ENCODE measurements at places on chromosomes 1 and 21. TPM values are rescaled to one million over a fixed set of nuclear protein-coding genes. Genes with fewer than 3 reads are reported as not detected.

DNA sequence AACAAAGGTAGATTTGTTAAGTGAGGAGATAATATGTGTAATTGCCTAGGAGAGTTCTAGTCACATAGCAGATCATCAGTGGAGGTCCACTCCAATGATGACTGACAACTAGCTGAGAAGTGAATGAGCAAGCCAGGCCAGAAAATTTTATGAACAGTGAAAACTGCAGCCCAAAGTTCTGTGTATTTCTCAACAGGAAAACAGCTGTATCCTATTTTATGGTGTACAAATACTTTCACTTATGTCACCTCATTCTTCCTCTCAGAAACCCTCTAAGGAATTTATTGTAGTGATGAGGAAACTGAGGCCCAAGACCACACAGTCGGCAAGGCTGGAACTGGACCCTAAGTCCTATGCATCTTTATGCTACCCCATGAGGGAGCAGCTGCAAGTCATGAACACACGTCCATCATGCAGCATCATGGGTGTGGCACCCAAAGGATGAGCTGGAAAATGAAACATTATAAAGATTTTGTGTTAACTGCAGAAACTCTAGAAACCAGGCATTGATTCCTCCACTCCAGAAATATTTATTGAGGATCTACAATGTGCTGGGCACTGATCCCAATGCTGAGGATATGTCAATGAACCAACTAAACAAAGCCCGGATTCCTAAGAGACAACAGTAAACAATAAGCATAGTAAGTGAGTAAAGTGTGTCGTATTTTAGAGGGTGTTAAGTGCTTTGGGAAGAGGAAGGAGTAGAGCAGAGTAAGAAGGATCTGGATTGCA is 99.5 kb upstream of the DUSP10 start:
- no peak for DNase-seq

The RGS8 gene
- polyA plus RNA-seq, result not detected

The DTL gene
- 11.5 TPM for polyA plus RNA-seq

DNA sequence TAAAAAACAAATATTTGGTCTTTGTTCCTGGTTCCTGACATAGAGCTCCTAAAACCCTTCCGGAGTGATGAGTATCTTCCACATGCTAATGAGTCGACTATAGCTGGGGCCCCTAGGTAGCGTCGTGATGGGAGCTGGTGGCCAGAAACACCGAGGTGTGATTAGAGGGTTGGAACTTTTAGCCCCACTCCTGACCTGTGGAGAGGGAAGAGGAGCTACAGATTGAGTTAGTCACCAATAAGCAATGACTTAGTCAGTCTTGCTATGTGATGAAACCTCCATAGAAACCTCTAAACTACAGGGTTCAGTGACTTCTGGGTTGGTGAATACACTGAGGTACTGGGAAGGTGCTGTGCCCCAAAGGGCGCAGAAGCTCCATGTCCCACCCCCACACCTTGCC is 30.1 kb upstream of the PLD5 start:
- DNase-seq, result no peak

The RIPK4 gene
- 18.9 TPM for polyA plus RNA-seq

DNA sequence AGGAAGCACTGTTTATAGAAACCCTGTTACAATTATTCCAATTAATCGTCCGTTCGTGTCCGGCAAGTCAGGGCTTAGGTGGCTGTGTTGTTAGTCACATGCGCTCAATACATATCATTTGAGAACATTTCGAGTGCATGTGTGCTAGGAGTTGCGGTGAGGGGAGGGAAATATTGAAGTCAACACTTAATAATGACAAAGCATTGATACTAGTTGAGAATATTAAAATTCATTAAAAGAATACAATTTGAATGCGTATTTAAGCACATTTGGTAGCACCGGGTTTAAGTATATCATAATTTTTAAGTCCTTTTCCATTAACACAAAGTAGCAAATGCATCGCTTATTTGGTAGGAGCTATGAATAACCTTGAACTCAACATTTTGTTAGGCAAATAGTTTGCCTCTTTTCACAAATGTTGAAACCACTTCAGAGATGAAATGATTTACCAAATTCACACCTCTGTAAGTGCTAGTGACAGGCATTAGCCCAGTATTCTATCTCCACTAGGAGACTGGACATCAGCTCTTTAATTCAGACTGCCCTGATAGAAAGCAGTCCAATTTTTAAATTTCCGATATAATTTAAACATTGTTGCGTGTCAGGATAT is 1.1 kb upstream of the SERBP1 start:
- no peak for DNase-seq

DNA sequence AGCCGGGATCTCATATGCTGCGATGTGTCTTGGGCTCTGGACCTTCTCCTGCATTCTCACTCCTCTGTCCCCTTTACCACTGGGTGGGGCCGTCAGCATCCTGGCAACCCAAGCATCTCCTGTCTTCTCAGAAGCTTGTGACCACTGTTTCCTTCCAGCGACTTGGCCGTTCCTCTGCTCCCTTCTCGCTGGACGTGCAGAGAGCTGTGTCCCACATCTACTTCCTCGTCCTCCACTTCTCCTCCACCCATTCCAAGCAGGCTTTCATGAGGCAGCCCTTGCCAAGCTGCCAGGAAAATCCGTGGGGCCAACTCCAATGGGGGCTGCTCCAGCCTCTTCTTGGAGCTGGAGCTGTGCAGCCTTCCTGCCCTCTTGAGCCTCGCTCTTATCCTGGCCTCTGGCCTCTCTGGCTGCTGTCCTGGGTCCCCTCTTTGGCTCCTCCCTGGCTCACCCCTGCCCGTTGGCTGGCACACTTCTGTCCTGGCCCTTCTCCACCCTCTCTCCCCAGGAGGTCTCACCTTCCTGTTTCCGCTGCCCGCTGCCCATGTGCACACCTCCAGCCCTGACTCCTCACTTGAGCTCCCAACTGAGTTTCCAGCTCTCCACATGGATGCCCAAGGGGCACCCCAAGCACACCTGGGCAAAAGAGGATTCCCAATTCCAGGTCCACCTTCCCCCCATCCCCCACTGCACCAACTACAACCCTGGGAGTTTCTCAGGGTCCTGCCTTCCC is 8.7 kb downstream of the FAM131C start:
- DNase-seq, result no peak

The RGS13 gene
- polyA plus RNA-seq, result not detected

The C8B gene
- not detected for polyA plus RNA-seq

- no peak for DNase-seq
Measured at GRCh38 chr1:100543640-100544039, 5.7 kb downstream of the GPR88 start.

The ANGPTL1 gene
- polyA plus RNA-seq, result not detected

DNA sequence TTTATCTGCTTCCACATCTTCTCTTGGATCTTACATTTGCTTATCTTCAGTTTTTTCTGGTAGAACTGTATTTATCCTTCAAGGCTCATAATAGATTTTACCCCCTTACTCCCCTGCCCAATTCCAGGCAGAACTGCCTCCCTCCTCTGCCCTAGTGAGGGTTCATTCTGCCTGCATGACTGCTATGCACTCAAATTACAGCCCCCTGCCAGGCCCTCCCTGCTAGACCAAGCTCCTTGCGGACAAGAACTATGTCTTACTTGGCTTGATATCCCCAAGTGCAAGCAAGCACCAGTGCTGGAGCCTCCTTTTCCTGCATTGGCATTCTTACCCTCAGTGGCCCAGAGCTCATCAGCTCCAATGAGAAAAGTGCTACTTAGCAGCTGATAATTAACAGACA is 18.1 kb downstream of the MAPKAPK2 start:
- no peak for DNase-seq

GRCh38 chr1:206975306-206975705 is 5.0 kb upstream of the FCAMR start:
- DNase-seq, result no peak

The ZBTB37 gene
- 0.28 TPM for polyA plus RNA-seq

DNA sequence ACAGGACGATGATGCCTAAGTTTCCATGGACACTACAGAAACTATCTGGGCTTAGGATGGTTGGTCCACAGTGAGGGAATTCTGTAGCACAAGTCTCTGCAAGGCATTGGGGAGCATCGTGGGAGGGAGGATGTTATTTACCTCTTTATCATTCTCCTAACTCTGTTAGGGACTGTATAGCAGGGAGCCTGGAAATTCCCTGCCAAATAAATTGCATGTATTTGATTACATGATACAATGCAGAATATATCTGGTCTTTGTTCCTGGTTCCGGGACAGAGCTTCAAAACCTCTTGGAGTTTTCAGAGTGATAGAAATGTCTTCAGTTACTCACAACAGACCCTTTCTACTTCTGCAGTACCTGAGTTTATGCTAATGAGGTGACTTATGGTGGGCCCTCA is 385.9 kb downstream of the PCP4 start:
- DNase-seq, result no peak

GRCh38 chr1:210251680-210252490 is 19.3 kb downstream of the SERTAD4 start:
- no peak for DNase-seq

- DNase-seq, result no peak
Measured at GRCh38 chr21:43717166-43717853, 1.6 kb upstream of the PDXK start.

DNA sequence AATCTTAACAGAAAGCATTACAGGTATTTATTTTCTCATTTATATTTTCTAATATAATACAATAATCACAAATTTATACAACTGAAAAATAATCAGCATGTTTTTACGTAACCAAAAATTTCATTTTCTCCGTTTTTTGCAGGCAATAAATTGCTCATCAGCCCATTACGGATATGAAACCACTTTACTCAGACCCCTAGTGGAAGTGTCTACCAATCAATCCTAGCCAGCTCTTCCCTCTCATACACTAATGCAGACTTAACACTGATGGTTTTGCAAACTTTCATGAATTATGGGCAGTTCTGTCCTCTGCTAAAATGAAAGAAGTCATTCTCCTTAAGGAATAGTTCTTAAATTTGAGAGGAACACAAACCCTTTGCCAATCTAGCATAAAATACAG is 124.7 kb downstream of the EIF4G3 start:
- DNase-seq, result no peak

DNA sequence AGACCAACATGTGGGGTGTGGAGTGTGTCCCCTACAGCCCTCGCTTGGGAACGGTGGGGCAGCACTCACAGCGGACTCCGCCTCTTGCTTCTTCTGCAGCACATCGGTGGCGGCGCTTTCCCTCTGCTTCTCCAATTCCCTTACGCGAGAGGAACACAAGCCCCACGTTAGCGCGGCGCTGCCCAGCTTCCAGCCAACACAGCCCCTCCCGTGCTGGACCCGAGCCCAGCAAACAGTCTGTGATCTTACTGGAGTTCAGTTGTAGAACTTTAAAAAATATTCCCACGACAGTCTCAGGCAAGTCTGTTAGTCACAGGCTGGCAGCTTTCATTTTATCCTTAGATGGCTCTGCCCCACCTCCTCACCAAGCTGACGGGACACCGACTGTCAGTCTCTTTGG is 13.6 kb downstream of the THAP3 start:
- DNase-seq, result no peak

The DNASE2B gene
- not detected for polyA plus RNA-seq

DNA sequence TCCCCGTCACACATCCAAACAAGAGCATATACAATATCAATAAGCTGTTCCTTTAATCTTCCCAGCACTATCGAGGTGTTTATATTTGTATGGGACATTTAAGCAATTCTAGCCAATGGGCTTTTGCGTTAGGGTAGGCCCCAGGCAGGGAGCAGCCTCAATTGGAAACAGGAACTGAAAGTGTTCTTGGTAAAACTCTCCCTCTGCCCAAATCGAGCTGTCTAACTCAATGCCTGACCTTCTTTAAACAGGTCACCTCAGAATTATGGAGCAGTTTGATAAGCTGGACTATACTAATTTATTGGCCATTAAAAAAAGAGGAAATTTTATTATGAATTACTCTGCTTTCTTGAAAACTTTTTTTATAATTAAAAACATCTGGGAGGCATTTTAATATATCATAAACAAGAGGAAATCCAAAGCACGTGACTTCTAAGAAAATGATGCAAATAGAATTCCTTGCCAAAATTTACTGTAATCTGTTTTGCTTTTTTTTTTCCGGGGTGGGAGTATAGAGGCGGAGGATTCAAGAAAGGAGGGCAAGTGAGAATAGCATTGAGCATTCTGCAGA is 498.1 kb downstream of the LMO4 start:
- peak; percentile 22 for DNase-seq

- peak; percentile 93 for DNase-seq
Measured at GRCh38 chr1:15680561-15681348, 3.4 kb upstream of the PLEKHM2 start.

DNA sequence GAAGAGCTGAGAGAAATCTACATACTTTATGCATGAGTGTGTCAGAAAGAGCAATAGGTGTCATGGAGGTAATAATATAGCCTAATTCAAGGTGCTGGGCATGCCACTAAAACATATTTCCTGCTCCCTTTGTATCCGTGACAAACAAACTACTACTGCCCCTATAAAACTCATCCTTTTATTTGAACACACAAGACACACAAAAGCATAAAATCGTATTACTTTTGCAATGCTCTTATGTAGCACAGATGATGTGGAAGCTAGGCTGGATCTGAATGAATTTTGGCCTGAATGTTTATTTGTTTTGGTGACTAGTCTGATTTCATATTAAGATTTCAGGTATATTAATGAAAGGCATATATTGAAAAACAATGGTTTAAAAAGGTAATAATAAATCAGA is 239.3 kb upstream of the NEGR1 start:
- DNase-seq, result no peak

DNA sequence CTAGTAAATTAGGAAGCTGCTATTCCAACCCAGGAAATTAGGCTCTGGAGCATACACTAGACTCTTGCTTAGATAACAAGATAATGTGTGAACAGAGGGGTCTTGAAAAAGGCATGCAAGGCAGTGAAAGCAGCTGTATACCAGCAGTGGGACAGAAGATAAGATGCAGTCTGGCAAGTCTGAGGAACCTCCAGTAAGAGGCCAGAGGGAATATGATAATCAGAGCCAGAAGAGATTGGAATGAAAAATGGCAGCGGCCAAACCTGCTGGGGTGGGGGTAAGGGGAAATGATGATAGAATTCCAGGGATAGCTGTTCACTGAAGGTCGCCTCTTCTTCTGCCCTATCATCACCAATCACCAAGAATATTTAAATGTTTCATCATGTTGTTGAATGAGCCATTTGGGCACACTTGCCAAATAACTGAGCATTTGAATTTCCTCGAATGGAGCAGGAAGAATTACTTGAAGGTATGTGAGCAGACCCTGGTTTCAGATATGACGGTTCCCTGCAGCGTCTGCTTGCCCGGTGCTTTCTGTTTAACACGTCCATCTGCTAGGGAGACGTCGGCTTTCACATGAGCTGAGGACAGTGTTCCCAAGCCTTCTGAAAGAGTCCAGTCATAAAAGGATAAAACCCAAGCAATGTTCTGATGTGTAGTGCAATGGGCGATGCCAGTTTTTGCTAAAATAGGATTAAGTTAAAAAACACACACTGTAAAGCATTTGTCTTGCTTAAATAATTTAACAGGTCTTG is 173.3 kb downstream of the RWDD3 start:
- no peak for DNase-seq
